ENCODE measurements at places on chromosomes 6 and 20.
A peak's percentile ranks its signal among the peaks of the same experiment; 100 is the strongest.

DNA sequence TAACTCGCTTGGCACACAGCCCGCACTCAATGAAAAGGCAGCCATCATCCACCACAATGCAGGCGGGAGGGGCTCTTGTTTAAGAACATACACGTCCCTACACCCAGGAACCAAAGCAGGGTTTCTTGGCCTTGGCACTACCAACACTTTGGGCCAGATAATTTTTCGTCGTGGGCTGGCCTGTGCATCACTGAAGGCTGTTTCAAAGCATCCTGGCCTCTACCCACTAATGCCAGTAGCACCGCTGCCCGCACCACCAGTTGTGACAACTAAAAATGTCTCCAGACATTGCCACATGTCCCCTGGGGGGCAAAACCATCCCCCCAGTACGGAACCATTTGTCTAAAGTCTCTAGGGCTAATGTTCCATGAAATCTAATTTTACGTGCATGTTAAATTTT is 13.0 kb downstream of the UQCC2 start:
- ATAC-seq: no peak

GRCh38 chr20:49171909-49172308 is 16.2 kb downstream of the STAU1 start:
- ATAC-seq: no peak

DNA sequence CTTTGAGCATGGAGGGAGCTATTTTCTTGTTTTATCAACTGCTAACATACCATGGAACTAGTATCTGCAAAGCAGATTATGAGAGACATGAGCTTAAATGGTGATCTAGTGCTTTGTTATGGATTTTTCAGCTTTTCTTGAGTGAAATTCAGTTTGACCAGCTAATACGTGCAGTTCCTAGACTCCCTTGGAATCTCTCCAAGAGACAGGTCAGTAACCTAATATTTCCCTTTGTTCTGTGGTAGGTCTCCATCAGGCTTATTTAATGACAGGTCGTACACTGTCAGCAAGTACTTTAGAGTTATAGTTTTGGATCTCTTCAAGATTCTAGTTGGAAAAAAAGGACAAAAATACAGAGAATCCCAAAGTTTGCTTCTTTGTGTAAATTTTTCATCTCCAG is 43.9 kb downstream of the HDAC2 start:
- no peak for ATAC-seq

GRCh38 chr6:3919130-3919628 is 70.0 kb downstream of the FAM50B start:
- ATAC-seq: no peak

GRCh38 chr20:40284611-40285010 is 404.4 kb downstream of the MAFB start:
- no peak for ATAC-seq

GRCh38 chr20:48722737-48723191 is 105.0 kb downstream of the PREX1 start:
- ATAC-seq: no peak

DNA sequence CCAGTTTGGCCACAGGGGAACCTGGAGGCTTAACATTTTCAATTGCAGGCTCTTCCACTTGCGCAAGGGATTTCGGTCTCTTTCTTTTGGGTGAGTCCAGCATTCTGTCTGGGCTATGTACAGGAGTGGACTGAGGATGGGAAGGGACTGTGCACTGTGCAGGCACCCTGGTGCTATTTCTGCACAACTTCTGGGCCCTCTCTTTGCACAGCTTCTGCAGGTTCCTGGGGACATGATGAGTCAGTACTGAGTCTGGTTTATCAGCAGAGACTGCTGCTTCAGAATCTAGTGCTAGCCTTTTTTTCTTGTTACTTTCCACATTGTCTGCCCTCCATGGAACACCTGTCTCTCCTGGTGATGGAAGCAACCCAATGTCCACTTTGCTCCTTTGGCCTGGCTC is 78.5 kb upstream of the ASF1A start:
- ATAC-seq: no peak

- no peak for ATAC-seq
Observed at GRCh38 chr6:100209323-100210136, 215.5 kb upstream of the MCHR2 start.

GRCh38 chr6:624979-625378 is 31.9 kb downstream of the HUS1B start:
- peak; percentile 50 for ATAC-seq

DNA sequence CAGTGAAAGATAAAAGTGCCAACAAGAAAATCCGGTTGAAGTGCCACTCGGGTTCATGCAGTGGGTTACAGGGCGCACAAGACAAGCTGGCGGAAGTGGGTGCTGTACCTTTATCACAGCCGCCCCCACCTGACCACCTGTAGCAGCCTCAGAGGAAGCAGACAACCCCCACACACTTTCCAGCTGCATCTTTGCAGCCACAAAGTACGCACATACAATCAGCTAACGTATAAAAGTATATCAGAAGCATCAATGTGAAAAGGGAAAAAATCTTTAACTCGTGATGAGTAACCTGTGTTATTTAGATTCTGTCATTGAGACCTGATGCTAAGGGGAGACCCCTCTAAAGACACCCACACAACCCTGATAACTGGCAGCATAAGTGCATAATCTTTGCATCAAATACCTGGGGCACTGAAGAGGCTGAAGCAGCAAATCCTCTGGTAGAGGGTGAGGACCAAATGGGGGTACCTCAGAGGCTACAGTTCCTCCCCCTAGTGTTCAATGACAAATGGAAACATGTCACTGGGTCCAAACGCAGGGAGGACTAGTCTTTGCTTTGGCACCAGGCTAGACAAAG is 22.1 kb downstream of the BACH2 start:
- no peak for ATAC-seq

GRCh38 chr20:57194154-57194553 is 72.3 kb downstream of the BMP7 start:
- no peak for ATAC-seq

DNA sequence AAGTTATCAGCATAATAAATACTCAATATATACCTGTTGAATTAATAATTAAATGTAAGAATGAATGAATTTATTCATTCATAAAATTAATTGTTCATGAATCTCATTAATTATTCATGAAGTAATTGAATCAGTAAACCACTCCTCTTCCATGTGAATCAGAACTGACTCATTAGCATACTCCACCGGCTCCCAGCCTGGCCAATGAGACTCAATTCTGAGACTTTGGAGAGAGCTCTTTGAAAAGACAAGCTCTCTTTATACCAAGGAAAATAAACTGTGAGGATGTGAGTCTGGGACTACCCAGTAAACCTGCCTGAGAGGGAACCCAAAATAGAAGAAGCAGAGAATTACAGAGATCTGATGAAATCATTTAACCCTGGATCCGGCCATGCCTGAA is 8.4 kb upstream of the SLC2A10 start:
- no peak for ATAC-seq

DNA sequence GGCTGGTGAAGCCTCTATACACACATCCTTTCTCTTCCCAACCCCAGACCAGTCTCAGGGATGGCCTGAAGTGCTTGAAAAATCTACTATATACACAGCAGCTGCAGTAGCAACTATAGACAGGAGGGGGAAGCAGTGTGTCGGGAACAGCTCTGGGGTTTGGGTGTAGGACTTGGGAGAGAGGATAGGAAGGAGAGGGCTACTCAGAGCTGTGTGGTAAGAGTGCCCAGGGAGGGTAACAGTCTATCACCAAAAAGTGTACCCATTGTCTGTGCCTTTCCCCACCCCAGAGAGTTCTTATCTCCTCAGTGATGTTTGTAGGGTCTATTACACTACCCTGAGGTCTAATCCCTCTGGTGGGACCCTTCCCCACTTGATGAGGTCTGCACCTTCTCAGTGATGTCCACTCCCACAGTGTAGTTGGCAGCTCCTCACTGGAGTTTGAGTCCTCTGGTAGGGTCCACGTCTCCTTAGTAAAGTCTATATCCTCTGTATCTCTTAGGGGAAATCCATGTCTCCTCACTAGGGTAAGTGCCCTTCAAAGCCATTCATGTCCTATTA is 1.5 kb upstream of the GGT7 start:
- no peak for ATAC-seq

DNA sequence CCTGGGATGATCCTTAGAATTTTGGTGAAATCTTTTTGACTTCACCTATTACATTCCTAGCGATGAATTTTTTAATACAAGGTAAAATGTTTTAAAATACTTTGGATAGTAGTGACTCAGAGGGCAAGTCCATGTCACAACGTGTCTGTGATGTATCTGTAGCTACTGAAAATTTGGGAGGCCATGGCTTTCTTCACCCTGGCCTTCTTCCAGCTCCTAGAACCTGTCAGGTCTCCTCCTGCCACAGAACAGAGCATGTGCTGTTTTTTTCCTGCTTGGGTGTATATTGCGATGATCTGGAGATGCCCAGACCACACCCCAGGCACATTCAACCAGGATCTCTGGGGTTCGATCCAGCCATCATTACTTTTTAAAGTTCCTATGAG is 194.4 kb downstream of the BTBD3 start:
- no peak for ATAC-seq

GRCh38 chr6:99609905-99610489 is 3.4 kb downstream of the PRDM13 start:
- ATAC-seq: no peak

GRCh38 chr20:59253325-59253724 is 47.1 kb upstream of the EDN3 start:
- no peak for ATAC-seq

DNA sequence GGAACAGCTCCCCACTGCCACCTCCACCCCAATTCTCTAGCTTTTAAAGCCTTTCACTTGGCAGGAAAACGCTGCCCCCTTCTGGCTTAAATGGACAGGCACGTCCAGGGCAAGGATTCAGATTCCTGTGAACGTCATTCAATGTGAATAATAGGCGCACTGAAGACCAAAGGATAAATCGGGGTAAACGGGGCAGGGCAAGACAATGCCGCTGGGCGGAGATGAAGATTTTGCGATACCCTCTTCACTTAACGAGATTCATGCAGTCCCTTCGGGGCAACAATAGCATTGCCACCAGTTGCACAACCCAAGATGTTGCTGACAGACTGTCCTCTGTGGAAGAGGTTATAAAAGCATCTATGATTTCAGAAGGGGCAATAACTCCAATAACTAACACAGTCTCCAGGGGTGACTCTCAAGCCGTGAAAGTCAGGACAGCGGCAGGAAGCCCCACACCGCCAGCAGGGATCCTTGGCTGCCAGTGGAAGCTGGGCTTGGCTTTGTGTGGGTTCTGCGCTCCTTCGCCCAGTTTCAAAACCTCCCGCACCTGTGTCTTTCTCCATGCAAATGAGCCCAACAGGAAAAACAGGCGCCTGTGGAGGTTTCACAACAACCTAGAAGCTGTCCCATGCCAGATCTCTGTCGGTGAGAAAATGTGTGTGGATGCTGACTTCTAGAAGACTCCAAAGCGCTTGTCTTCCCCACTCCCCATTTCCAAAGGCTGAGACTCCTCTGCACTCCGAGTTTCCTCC is 291.8 kb downstream of the BMP7 start:
- ATAC-seq: peak; percentile 95

GRCh38 chr6:110063594-110064263 is 85.6 kb downstream of the GPR6 start:
- ATAC-seq: peak; percentile 57

- no peak for ATAC-seq
Observed at GRCh38 chr6:170132561-170132991, 158.3 kb downstream of the DLL1 start.
